ENCODE measurements at places on chromosomes 7 and 10.
A peak's percentile ranks its signal among the peaks of the same experiment; 100 is the strongest.

GRCh38 chr10:43594944-43595589 lies 11.2 kb upstream of the ZNF485 start:
- DNase-seq, result no peak

GRCh38 chr10:130456616-130457015 lies 320.4 kb downstream of the GLRX3 start:
- no peak for DNase-seq

GRCh38 chr10:116132780-116133399 lies 140.1 kb downstream of the GFRA1 start:
- DNase-seq, result no peak

DNA sequence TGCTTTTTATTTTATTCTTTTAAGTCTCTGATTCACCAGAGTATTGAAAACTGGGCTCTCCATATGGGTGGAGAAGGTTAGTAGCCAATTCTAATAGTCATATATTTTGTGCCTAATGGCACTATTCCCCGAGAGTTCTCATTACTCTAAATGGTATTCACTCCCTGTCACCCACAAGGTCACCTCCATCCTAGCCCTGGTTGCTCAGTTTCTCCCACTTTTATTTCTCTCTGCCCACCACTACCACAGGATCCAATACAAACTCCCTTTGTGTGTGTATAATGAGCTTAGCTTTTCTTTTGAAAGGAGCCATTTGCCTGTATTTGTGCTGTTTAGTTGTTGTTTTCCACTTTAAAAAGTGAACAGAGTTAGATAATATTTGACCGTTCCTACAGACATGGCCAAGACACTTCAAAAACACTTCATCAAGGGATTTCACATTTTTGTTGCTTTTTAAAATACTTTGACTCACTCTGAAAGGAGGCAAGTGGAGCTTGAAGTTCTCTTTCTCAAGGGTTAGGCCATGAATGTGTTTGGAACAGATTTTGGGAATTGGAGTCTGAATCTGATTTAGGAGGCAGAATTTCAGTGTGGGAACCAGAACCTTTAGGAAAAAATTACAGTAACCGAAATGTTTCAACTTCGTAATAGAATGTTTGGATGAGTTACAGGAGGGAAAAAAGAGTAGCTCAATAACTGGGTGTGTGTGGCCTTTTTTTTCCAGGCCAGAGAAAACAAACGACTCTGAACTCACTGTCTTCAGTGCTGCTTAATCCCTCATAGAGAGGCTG lies 321.3 kb downstream of the BICC1 start:
- DNase-seq, result no peak

DNA sequence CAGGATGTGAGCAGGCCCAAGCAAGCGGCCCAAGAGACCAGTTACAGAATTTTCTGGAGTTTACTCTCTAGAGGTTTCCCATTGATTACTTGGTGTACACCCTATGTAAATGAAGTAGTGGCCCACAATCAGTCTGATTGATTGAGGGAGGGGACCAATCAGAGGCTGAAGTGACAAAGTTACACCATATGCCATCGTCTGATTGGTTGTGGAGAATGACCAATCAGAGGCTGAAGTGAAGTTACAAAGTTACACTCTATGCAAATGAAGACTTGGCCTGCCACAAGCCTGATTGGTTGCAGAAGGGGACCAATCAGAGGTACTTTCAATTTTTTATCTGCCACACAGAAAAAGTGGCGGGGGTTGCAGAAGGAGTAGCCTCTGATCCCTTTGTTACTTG lies 83.7 kb downstream of the KIF20B start:
- DNase-seq, result no peak

- no peak for DNase-seq
These were observed 403.0 kb upstream of the MKI67 start for GRCh38 chr10:128529225-128529624.

- no peak for DNase-seq
These were observed 4.2 kb upstream of the OPN4 start for GRCh38 chr10:86650151-86650550.

GRCh38 chr10:48655411-48656240 lies 29.0 kb upstream of the WDFY4 start:
- peak; percentile 69 for DNase-seq

GRCh38 chr7:578386-578785 lies 58.7 kb upstream of the PDGFA start:
- DNase-seq, result no peak

- DNase-seq, result no peak
These were observed 282.9 kb downstream of the PAXIP1 start for GRCh38 chr7:154720016-154720415.

DNA sequence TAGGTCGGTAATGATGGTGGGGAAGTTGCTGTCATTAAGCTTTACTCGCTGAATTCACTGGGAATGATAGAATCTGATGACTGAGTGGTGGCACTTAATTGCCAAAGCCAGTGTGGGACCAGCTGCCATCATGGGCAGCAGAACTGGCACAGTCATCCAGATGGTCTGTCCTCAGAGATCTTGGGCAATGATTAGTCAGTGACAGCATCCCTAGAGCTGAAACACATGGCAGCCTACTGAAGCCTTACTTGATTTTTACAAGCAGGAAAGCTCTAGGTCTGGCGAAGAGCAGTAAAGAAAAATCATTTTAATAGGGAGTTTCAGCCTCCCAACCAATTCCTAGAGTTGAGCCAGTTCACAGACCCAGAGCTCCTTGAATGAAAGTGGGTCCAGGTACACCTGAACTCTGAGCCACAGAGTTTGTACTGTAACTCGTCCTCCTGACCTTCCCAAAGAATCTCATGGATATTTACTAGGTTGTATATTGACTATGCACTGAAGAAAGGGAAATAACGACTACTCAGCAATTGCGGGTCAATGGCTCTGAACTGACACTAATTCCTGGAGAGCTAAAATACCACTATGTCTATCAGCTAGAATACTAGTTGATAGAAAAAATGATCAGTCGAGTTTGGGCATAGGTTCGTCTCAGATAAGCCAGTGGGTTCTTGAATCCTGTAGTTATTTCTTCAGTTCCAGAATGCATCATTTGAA lies 4.4 kb upstream of the ASB13 start:
- no peak for DNase-seq

DNA sequence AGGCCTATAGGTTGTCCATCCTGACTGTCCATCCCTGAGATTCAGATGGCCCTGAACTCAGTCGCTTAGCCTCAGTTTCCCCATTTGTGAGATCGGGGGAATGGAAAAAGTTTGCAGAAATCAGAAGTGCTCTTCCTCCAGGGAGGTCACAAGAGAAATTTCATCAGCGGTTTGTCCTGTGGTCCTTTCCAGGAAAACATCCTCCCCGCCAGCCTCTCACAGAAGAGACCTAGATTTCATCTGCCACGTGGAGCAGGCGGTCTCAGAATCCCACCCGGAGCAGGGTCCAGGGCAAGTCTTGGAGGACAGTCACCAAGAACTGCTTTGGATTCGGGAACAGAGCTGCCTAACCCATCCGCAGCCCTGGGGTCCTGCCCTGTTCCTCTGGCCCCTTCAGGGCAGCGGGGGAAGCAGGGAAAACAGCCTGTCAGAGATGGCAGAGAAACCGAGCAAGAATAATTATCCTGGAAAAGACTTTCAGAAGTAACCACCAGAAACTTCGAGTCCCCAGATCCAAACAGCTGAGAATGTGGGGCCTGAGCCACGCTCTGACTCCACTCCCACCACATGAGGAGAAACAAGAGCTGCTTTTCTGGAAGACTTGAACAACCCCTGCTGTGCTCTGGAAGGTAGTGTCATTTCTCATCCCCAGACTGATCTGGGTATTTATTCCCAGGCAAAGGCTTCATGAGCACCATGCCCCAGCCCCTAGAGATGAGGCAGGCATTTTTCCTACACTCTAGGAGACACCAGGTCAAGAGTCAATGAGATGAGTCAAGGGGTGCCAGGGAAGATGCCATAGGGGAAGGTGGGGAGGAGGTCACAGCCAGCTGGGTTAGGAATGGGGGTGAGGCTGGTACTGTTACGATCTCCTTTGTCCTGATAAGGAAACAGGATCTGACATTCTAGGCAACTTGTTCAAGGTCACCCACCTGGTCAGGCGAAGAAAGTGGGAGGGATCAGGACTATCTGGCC lies 1.1 kb upstream of the TNS3 start:
- no peak for DNase-seq

GRCh38 chr7:37440738-37441385 lies 7.8 kb downstream of the ELMO1 start:
- DNase-seq, result no peak

- DNase-seq, result no peak
These were observed 65.2 kb downstream of the CUBN start for GRCh38 chr10:17064435-17064834.

DNA sequence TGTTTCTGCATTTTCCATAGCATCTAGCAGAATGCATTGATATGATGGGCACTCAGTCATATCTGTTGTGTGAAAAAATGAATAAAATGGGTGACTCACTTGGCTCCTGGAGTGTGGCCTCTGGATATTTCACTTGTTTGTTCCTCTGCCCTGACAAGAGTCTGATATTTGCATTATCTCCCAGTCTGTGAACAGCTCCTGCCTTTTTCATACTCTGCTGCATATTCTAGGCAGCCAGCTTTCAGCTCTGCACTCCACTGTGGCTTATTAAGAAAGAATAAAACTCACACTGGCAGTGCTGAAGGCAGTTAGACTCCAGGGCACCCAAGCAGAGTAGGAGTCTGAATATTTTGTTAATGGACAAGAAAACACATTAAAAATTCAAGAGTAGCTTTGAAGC lies 623.9 kb downstream of the SORCS1 start:
- DNase-seq, result no peak

- DNase-seq, result peak; percentile 81
These were observed 69.0 kb downstream of the TNRC18 start for GRCh38 chr7:5354460-5355232.

GRCh38 chr10:120012131-120012400 lies 119.5 kb downstream of the SEC23IP start:
- DNase-seq, result no peak

- no peak for DNase-seq
These were observed 305.4 kb downstream of the WDR37 start for GRCh38 chr10:1361411-1362105.

DNA sequence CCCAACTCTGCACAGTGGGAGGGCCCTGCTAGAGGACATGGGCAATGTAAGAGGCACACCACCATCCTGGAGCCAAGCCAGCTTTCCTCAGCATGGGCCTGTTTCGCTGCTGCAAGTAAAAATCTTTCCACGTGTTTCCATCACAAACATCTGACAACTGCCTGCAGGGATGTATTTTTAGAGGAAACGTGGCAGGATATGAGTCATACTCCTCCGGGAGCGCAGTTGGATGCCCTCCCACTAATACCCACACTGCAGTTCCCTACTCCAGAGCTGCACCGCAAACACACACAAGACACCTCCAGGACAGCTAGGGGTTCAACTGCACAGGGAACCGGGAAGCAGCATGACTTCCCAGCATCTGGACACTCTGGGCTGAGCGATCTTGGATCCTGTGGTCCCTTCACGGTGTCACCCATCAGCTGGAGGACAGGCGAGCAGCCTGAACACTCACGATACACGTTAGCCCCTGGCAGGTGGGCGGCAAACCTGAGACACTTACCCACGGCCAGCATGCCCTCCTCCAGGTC lies 26.1 kb downstream of the PLAC9 start:
- peak; percentile 67 for DNase-seq

DNA sequence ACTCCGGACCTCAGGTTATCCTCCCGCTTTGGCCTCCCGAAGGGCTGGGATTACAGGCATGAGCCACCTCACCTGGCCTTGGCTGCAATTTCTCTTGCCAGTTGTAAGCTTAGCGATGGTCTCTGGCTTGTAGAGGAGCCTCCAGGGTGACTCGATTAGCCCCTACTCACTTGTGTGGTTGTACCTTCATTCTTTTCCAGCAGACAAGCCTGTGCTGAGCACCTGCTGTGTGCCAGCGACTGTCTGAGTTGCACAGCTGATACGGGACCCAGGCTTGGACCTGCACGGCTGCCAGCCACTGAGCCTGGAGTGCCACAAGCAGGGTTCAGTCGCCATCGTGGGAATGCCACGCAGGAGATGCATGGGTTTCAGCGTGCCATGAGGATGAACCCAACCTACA lies 42.0 kb upstream of the DNAJB6 start:
- DNase-seq, result no peak

GRCh38 chr10:106493751-106494150 lies 670.8 kb downstream of the SORCS1 start:
- DNase-seq, result no peak

DNA sequence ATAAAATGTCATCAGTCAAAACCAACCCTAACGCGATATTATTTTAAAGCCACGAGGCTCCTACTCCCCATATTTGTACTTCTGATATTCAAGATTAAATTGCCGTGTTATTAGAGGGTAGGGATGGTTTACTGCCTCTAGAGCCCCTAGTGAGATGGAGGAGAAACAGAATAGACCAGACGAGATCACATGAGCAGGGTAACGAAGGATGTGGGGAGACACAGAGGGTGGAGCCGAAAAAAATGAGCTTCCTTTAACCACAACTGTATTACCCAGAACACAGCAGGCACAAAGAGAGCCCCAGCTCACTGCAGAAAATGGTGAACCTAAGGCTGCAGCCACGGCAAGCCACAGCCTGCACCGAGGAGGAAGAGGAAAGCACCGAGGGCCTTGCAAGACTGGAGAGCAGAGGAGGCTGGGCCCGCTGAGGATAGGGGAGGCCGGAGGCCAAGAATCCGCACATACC lies 14.3 kb downstream of the ZC3HAV1 start:
- peak; percentile 50 for DNase-seq

- no peak for DNase-seq
These were observed 488.0 kb upstream of the SEMA3A start for GRCh38 chr7:84682543-84682942.

Data from transverse colon (tissue), 4 donors.